Nephron progenitor cell (in vitro differentiated cells): ENCODE measurements at places on chromosomes 3 and 15.

DNA sequence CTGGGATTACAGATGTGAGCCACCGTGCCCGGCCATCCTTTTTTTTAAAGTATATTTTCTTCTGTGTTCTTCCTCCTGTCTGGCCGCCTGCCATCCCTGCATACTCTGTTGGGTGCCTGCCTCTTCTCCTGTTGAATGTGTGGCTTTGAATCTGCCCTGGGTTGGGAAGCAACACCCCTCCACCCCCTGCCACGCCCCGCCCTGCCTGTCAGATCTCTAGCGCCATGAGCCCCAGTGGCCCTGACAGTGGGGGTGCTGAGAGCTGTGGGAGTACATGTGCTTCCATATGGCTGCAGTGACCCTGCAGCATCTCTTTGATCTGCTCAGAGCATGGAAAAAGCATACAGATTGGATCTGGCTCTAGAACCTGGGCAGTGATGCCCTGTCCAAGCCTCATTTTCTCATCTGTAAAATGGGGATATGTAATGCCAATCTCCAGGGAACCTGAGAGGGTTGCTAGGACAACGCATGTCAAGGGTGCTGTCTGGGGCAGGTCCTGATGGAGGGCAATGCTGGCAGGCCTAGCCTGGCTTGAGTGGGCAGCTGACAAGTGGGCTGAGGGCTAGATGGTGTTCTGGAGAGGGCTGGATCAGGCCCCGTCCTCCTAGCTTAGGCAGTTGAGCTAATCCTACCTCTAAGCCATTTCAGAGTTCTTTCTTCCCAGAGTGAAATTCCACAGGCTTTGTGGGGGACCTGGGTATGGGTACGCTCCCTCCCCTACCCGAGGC is 23.9 kb downstream of the CCDC13 start:
- H3K27ac ChIP-seq: no peak overlapping the region
- no peaks in the 10 kb centered on the region for H3K36me3 ChIP-seq
- peaks cover 27% of the 10 kb centered on the region for H3K4me1 ChIP-seq

- H3K4me3 ChIP-seq: no peak overlapping the region
- no peaks in the 10 kb centered on the region for H3K4me1 ChIP-seq
- peaks cover 14% of the 10 kb centered on the region for H3K27me3 ChIP-seq
- H3K27ac ChIP-seq: no peak overlapping the region
These were observed 40.1 kb upstream of the MTMR10 start for GRCh38 chr15:31031471-31032067.

DNA sequence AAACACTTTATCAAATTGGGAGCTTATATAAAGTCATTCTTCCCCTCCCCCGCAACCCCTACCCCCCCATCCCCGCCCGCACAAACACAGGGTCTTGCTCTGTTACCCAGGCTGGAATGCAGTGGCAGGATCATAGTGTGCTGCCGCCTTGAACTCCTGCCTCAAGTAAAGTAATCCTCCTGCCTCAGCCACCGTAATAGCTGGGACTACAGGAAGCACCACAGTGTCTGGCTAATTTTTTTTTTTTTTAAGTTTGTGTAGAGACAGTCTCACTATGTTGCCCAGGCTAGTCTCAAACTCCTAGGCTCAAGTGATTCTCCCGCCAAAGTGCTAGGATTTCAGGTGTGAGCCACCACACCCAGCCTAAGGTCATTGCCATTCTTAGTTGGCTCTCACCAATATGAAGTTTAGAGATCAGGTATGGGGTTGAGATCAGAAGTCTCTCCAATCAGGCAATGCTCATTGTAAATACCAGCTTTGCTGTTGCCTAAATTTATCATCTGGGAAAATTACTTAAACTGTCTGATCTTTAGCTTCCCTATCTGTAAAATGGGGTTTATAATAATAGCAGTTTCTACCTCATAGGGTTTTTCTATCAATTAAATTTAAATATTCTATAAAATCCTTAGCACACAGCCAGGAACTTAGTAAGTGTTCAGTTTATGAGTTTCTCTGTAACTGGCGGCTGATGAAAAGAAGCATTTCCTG is 60.3 kb downstream of the TGFBR2 start:
- H3K4me1 ChIP-seq: peaks cover 52% of the 10 kb centered on the region
- H3K27me3 ChIP-seq: peaks cover 3% of the 10 kb centered on the region
- no peak for DNase-seq
- H3K36me3 ChIP-seq: peaks cover 30% of the 10 kb centered on the region
- H3K4me3 ChIP-seq: no peak overlapping the region

DNA sequence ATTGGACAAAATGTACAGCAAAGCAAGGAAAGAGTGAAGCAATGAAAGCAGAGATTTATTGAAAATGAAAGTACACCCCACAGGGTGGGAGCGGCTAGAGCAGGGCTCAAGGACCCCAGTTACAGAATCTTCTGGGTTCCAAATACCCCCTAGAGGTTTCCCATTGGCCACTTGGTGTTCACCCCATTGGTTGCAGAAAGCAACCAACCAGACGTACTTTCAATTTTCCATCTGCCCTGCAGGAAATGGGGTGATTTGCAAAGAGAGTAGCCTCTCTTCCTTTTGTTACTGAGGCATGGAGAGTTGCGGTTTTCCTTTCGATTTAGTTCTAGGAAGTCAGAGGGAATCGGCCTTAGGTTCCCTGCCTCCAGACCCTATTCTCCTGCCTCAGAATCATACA is 2.4 kb downstream of the PML start:
- DNase-seq: no peak
- H3K4me3 ChIP-seq: peak overlapping the region; percentile 27
- H3K36me3 ChIP-seq: peaks cover 20% of the 10 kb centered on the region
- H3K27me3 ChIP-seq: peaks cover 4% of the 10 kb centered on the region
- H3K4me1 ChIP-seq: peaks cover 52% of the 10 kb centered on the region

- H3K4me1 ChIP-seq: peaks cover 62% of the 10 kb centered on the region
- peak overlapping the region; percentile 91 for H3K4me3 ChIP-seq
- peak; percentile 25 for DNase-seq
- H3K27ac ChIP-seq: no peak overlapping the region
- H3K27me3 ChIP-seq: peaks cover 13% of the 10 kb centered on the region
- H3K36me3 ChIP-seq: no peaks in the 10 kb centered on the region
These were observed 1.4 kb downstream of the TNIK start for GRCh38 chr3:171458864-171459136.

- no peak for DNase-seq
- no peaks in the 10 kb centered on the region for H3K4me1 ChIP-seq
- no peak overlapping the region for H3K27ac ChIP-seq
- no peaks in the 10 kb centered on the region for H3K27me3 ChIP-seq
- H3K4me3 ChIP-seq: no peak overlapping the region
- peaks cover 24% of the 10 kb centered on the region for H3K36me3 ChIP-seq
These were observed 21.2 kb downstream of the CRTC3 start for GRCh38 chr15:90550919-90551318.

GRCh38 chr3:180188512-180189309 is 152.0 kb upstream of the PEX5L start:
- H3K4me1 ChIP-seq: peaks cover 10% of the 10 kb centered on the region
- DNase-seq: no peak
- no peaks in the 10 kb centered on the region for H3K36me3 ChIP-seq
- H3K4me3 ChIP-seq: no peak overlapping the region
- H3K27ac ChIP-seq: no peak overlapping the region

DNA sequence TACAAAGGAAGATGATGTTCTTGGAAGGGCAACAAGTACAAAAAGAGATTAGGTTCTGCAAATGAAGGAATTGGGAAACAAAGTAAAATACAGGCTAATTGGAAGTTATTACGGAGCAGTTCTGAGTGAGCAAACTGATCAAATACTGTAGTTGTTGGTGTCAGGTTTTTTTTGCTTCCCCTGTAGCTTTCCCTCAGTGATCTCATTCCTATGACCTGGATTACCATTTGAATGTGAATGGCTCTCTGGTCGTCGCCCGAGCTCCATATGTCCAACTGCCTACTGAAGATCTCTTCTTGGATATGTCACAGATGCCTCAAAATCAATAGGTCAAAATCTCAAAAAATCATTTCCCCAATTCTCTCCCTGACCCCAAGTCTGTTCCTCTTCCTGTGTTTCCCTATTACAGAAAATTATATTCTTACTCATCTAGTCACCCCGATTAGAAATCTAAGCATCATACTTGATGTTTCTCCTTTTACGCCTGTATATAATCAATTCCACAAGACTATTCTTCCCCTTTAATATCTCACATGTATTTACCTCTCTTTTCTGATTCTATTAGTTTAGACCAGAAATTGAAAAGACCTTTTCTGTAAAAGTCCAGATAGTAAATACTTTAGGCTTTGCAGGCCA is 29.0 kb downstream of the GOLM2 start:
- H3K36me3 ChIP-seq: peaks cover 5% of the 10 kb centered on the region
- H3K4me1 ChIP-seq: no peaks in the 10 kb centered on the region
- no peak overlapping the region for H3K4me3 ChIP-seq
- H3K27ac ChIP-seq: no peak overlapping the region
- no peak for DNase-seq

DNA sequence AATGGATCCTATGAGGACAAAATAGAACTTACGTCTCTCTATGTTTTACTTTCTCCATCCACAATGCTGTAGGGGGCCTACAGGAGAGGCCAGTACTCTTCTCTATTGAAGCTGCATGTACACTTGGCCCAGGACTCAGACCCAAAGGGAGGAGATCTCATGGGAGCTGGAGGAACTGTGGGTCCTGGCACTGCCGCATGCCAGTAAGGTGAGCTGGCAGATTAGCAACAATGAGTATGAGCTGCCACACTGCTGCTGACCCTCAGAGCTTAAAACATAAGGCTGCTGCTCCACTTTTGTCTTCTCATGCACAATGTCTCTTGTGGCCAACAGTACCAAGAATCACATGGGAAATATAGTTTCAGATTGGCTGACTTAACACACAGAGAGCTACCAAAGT is 57.8 kb upstream of the TBC1D5 start:
- peaks cover 3% of the 10 kb centered on the region for H3K27me3 ChIP-seq
- peaks cover 11% of the 10 kb centered on the region for H3K4me1 ChIP-seq
- H3K27ac ChIP-seq: no peak overlapping the region
- no peaks in the 10 kb centered on the region for H3K36me3 ChIP-seq
- H3K4me3 ChIP-seq: no peak overlapping the region
- DNase-seq: no peak

DNA sequence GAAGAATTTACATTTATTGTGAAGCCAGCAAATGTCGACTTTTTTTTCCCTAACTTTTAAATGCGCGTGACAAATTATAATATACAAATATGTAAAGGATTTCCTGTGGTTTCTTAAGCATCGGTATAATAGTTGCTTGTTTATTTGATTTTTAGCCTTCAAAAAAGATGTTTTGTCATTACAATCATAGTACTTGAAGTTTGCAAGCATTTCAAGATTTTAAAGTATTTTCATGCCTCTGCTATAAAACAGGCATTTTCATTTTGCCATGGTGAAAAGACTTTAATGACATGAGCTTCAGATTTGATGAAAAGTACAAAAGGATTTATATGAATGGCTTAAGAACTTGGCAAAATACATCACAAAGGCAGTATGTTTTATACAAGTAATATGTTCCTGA is 9.4 kb upstream of the P2RY12 start:
- H3K4me3 ChIP-seq: no peak overlapping the region
- no peak overlapping the region for H3K27ac ChIP-seq
- no peaks in the 10 kb centered on the region for H3K4me1 ChIP-seq
- no peak for DNase-seq
- H3K27me3 ChIP-seq: no peaks in the 10 kb centered on the region

DNA sequence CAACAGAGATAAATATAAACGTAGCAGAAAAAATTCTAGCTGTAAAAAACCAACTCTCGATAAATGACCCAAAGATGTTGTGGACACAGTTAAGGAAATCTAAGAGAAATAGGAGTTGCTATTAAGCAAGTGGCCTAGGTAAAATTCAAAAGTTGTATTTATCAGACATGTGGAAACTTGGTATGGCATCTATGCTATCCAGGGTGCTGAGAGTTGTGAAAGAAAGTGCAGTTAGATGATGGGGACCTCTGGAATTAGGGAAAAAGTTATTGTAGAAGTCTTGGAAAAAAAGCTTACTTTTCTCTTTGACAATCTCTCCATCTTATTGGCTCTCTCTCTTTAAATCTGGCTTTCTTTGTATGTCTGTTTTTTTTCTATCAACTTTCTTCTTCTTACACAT is 1090.9 kb downstream of the TBL1XR1 start:
- no peak for DNase-seq
- peaks cover 2% of the 10 kb centered on the region for H3K27me3 ChIP-seq
- no peaks in the 10 kb centered on the region for H3K36me3 ChIP-seq
